ENCODE measurements at places on chromosomes 7 and 10.

DNA sequence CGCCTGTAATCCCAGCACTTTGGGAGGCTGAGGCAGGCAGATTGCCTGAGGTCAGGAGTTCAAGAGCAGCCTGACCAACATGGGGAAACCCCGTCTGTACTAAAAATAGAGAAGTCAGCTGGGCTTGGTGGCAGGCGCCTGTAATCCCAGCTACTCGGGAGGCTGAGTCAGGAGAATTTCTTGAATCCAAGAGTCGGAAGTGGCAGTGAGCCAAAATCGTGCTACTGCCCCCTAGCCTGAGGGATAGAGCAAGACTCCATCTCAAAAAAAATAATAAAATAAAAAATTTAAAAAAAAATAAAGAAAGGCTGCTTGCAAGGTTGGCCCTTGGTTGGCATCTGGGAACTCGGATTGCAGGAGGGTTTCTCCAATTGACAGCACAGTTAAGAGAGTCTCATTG lies 221.6 kb downstream of the DGKI start:
- DNase-seq: no peak

DNA sequence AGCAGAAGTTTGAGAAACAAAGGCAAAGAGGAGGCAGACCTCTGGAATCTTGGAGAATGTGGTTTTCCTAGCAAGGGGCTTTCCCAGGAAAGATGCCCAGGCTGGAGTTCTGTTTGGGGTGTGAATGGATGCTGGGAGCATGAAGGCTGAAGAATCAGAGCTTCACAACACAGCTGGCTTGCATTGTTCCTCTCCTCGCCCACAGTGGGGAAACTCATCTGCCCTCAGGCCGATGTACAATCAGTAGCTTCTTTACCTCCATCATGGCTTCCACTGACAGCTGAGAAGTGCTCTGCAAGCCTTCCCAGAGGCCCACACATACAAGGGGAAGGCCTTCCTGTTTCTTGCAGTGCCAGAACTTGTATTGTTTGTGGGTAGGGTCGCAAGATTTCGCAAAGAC lies 90.8 kb upstream of the HECTD2 start:
- DNase-seq: no peak

- no peak for DNase-seq
Measured at GRCh38 chr7:101237206-101238067, at the start of gene CLDN15. TSS of gene CLDN15 (minus strand) at chr7:101237802. CDS start at chr7:101237581, 221 bp downstream.

- DNase-seq: no peak
Measured at GRCh38 chr10:91354166-91355075, 55.7 kb upstream of the HECTD2 start.

GRCh38 chr7:24721481-24722001 lies 35.7 kb downstream of the GSDME start:
- DNase-seq: no peak

GRCh38 chr10:22058201-22058600 lies 54.7 kb upstream of the DNAJC1 start:
- DNase-seq: no peak

GRCh38 chr10:64863836-64864235 lies 1342.6 kb downstream of the REEP3 start:
- DNase-seq: no peak

- DNase-seq: no peak
Measured at GRCh38 chr10:124301736-124302135, 117.0 kb downstream of the OAT start.

GRCh38 chr10:124448696-124449169 lies 1.1 kb downstream of the NKX1-2 start:
- DNase-seq: no peak

GRCh38 chr7:46745707-46746090 lies 824.6 kb upstream of the IGFBP3 start:
- no peak for DNase-seq

GRCh38 chr10:54749623-54750022 lies 51.4 kb downstream of the PCDH15 start:
- no peak for DNase-seq

- no peak for DNase-seq
Measured at GRCh38 chr10:73376679-73377078, 18.0 kb upstream of the CFAP70 start.

DNA sequence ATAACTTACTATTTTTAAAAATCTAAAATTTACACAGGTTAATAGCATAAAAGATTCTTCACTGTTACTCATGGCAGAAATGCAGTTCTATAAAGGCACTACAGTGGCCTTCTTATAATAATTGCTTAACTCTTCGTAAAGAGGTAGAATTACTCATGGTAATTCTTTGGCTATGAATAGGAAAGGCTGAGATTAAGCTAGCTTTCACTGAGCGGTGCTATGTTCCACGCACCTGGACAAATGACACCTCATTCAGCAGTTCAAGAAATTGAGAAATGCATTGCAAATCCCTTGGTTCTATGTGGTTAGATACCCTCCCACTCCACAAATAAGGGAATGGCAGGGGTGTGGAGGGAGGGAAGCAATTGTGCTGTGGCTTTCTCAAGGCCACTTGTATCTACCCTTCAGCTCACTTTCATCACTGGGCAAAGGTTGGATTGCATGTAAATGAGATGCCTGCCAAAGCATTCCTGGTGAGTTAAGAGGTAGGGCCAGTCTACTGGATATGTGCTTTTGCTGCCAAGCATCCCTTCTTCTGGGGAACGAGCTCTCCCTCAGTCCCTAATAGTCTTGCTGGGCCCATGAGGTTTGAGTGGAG lies 210.9 kb downstream of the TEX36 start:
- no peak for DNase-seq

DNA sequence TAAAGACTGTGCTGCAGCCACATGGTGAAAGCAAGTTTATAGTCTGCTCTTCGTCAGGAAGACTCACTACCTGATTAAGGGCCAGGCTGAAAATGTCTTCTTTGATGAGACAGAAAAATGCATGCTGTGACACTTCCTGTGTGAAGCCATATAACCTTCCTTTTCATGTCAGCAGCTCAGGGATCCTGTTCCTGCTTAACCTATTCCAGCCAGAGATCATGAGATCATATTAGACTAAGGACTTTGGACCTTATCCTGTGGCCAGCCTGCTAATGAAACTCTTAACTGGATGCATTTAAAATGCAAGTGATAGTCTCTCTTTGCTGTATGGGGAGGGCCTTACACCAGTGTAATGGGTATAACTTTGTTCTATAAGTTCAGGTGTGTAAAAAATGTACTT lies 165.2 kb downstream of the PTEN start:
- no peak for DNase-seq

DNA sequence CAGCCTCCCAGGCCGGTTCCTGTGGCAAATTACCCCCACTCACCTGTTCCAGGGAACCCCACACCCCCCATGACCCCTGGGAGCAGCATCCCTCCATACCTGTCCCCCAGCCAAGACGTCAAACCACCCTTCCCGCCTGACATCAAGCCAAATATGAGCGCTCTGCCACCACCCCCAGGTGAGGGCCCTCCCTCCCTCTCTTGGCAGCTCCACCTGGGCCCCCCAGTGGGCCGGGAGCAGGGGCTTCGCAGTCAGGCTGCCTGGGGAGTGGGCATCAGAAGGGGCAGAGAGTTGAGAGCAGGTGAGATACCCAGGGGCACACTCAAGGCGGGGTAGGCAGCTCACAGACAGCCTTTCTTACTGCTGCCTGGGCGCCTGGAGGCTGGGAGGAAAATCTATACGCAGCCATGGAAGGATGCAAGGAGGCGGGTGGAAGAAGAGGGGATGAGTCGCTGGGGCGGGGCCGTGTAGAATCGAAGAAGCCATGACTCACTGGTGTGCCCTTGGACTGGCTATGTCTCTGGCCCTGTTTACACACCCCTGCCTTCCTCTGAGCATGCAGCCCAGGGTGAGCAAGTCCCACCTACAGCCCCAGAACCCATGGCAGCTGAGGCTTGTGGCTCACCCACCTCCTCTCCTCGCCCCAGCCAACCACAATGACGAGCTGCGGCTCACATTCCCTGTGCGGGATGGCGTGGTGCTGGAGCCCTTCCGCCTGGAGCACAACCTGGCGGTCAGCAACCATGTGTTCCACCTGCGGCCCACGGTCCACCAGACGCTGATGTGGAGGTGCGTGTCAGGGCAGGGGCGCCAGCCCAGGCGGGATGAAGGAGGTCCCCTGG lies 48.6 kb upstream of the PPIF start:
- DNase-seq: peak; percentile 60

- no peak for DNase-seq
Measured at GRCh38 chr10:106436123-106436715, 728.3 kb downstream of the SORCS1 start.

DNA sequence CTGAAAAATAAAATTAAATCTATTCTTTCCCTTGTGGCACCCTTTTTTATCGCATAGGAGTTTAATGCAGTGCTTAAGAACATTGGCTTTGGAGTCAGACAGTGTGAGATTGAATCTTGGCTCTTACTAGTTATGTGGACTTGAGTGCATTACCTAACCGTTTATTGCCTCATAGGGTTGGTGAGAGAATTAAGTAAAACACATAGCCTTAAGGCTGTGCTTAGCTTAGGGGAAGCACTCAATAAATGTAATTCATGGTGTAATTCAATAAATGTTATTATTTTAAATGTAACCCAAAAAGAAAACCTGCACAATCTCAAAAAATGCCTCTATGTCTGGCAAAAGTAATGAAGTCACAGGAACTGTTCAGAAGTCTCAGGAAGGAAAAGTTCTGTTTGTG lies 2.7 kb downstream of the STK17A start:
- DNase-seq: no peak

DNA sequence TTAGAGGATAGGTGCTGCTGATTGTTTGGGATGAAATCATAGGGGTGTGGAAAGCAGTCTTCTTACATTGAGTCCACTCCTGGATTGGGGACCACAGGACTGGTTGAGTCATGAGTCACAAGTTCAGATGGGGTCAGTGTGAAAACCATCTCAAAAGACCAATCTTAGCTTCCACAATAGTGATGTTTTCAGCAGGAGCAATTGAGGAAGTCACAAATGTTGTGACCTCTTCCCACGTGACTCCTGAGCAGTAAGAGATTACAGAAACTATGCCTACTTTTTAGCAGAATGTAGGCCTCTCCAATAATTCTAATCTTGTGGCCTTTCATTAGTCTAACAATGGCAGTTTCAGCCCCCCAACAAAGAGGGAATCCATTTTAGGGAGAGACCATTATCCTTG lies 256.9 kb upstream of the CDC14C start:
- no peak for DNase-seq

DNA sequence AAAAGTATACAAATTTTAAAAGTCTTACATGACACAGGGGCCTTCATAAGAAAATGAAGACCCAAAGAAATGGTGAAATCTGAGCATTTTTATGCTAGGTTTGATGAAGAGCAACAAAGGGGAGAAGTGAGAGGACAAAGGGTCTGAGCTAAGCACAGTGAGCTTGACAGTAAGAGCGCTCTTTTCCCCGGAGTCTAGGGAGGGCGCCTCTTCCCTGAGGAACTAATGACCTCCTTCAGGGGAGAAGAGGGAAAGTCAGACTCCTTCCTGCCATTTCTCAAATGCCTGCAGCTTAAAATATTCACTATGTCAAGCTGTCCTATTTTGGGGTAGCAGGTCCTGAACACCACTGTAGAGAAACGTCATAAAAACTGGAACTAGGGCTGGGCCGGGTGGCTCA lies 18.1 kb upstream of the PAXIP1 start:
- no peak for DNase-seq

GRCh38 chr10:89566095-89566950 lies 30.9 kb upstream of the SLC16A12 start:
- DNase-seq: no peak

GRCh38 chr7:90617442-90617841 lies 21.3 kb downstream of the CDK14 start:
- DNase-seq: no peak
